ENCODE measurements at places on chromosomes 6 and 20.

GRCh38 chr20:1062334-1063010 lies 55.9 kb upstream of the PSMF1 start:
- DNase-seq = no peak

DNA sequence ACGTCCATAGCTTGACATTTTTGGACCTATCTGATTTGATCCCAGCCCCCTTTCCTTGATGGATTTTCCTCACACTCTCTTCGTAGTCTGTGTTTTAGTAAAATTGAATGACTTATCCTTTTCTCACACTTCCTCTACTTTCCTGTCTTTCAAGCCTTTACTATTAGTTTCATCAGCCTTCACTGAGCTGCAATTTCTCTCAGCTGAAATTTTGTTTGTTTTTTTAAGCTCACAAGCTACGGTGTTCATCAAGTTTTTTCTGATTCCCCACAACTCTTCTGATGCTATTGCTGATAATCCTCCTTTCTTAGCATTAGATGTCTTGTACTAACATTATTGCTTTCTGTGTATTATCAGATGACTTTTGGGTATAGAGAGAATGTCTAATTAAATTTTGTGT lies 263.7 kb downstream of the TBX18 start:
- no peak for DNase-seq

- DNase-seq = no peak
Measured at GRCh38 chr6:3136292-3137011, 17.9 kb downstream of the BPHL start.

- DNase-seq = no peak
Measured at GRCh38 chr6:120615238-120615637, 719.0 kb downstream of the TBC1D32 start.

GRCh38 chr6:144310765-144311164 lies 25.6 kb downstream of the UTRN start:
- DNase-seq = no peak

- DNase-seq = no peak
Measured at GRCh38 chr6:165842281-165842936, 179.4 kb upstream of the PDE10A start.

DNA sequence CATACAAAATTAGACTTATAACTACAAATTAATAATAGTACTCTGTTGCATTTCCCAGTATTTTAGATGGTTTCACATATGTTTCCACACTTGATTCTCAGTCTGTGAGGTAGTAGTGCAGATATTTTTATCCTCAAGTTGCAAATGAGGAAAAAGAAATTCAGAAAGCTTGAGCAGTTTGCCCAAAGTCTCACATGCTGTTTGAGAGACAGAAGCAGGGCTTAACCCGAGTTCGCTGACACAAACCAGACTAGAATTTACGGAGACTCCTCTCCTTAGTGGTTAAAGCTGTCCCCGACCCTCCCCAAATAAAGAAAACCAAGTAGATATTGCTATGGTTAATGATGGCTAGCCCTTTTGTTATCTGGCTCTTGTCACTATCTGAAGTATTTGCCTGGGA lies 126.2 kb downstream of the TIAM2 start:
- DNase-seq = no peak

DNA sequence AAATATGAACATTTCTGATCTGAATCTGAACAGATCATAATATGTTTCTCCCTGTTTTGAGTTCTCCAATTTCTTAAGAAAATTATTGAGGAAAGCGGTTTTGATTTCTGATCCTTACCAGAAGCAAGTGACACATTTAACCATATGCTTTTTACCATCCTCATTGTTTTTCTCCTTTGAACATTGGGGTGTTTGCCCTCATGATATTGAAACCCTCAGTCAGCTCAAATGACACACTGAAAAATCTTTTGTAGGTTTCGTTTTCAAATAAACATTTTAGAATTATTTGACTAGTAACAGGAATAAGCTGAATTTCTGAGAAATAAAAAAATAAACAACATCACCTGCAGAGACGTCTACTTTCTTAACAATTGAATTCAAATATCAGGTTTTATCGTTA lies 252.1 kb downstream of the DOK5 start:
- DNase-seq = no peak

GRCh38 chr6:34531580-34532201 lies 24.4 kb downstream of the SPDEF start:
- DNase-seq = peak; percentile 45

GRCh38 chr20:60749804-60750602 lies 502.1 kb upstream of the CDH4 start:
- DNase-seq = no peak

DNA sequence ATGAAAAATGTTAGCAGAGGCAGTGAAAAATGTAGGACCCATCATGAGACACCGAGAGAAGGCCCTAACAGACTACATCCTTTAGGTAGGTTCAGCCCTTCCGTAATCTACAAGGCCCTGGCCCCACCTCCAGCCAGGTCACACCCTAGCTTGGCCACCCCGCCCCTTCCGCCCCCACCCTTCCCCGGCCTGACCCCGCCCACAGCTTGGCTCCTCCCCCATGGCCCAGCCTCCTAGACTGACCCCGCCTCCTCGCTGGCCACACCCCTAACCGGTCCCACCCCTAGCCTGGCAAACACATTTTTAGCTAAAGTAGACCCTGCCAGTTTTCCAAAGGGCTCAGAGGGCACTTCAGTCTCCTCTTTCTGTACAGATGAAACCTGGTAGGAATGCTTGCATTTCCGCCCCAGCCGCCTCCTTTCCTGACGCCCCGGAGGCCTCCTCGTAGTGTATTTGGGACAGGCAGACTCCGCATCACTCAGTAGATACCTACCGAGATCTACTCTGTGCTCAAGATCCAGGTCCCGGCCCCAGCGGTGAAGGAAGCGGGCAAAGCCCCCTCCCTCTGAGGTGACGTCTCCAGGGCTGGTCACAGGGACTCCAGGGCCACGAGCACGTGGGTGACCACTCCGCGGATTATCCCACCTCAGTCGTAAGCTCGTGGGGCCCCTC lies 443.5 kb downstream of the PREX1 start:
- DNase-seq = peak; percentile 45

DNA sequence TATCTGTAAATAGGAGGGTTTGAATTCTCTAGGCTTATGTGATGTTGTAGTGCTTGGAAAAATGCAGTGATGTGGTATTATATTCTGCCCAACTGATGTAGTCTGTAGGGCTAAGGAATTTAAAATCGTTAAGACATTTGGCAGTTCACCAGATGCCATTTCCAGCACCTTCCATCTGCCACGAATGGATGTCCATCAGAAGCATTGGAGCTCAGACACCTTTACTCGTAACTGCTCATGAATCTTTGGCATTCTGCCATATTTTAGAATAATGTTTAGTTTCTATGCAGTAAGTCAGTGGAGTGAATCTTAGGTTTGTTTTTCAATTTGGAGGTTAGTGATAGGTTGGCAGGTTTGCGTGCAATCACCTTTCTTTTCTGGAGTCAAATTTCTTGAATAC lies 2.4 kb upstream of the SYTL3 start:
- no peak for DNase-seq

All from activated CD4-positive, CD25-positive, alpha-beta regulatory T cell treated with anti-CD3 and anti-CD28 coated beads, Interleukin-2, amount 50 U/mL, for 72 hours (primary cell).